ENCODE measurements at places on chromosomes 7 and 10.

DNA sequence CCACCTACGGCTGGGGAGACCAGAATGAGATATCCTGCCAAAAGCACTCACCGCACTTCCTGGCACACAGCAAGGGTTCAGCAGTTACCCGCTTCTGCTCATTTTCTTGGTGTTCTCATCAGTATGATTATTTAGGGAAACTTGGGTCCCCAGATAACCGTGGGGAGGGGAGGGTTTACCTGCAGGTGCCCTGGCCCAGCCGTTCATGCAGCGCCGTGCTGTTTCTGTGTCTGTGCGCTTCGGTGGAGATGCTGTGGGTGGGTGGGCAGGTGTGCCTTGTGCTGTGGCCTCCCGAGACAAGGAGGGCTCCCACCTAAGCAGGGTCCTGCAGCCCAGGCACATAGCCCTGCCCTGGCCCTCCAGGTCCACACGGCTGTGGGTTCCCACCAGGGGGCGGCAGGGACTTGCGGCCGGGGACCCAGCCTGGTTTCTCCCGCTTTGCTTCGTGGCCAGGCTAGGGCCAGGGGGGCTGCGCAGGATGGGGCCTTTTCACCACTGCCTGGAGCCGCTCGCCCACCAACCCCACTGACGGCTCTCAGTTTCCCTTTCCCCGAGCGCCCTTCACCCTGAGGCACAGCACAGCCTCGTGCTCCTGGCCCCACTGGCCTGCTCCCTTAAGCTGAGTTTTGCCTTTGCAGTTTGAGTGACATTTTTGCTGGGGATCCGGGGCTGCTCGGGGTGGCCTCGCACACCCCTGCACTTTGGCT lies 78.5 kb downstream of the LHPP start:
- DNase-seq, result peak; percentile 60

DNA sequence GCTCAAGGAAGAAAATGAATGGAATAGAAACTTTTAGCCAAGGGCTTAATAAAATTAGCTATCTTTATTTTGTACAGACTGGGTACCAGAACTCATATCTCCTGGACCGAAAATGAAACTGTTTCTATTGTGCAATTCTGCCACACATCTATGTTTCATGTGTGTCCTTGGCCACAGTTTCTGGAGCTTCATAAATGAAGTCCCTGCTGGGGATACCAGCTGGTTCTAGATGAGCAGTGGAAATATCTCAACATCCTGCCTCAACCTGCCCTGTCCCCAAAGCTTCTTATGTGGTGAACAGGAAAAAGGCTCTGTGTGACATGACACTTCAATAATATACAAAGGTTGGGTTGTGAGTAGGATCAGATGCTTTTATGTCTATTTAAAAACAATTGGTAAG lies 310.1 kb upstream of the SORCS1 start:
- no peak for DNase-seq

DNA sequence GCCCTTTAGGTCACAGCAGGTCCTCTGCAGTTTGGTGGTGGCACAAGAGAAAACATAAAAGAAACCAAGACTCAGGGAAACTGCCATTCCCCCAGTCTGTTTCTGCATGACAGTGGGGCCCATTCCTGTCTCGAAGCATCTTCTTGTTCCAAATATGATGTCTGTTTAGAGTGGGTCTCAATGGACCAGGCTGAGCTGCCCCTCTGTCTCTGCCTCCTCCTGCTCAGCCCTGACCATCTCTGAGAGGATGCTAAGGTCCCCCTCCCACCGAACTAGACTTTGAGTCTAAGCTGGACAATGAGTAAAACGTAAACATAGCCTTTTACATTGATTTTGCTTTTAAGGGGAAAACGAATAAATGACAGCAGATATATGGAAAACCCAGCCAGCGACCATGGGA lies 40.4 kb downstream of the CLEC2L start:
- DNase-seq, result no peak

DNA sequence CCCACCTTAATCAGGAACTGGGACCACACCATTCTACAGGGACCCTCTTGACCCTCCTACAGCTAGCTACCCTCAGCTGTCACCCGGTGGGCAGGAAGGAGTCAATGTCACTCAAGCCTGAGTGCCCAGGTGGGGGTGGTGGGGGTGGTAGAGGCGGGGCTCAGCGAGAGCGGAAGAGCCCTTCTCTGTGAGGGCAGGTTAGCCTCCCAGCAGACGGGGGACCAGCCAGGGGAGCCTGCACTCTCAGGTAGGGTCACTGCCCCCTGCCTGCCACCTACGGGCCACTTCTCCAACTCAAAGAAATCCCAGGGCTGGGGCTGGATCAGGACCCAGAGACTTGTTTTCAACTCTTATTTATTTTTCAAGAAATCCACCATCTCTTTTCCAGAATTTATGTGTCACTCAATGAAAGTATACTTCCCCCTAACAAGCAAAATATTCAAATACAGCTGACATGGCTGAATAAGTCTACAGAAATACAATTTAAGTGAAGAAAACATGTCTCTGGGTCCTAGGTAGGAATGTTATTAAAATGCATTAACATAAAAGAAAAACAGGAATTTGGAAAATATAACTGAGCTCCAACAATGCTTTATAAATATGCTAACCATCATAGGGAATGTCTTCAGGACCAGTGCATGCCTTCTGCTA lies 63.4 kb upstream of the DDC start:
- DNase-seq, result no peak

Measured in stimulated activated CD4-positive, alpha-beta T cell treated with anti-CD3 and anti-CD28 coated beads, Interleukin-15, amount 100 ng/mL, for 48 hours (primary cell).